Stimulated activated naive CD4-positive, alpha-beta T cell treated with Interleukin-2 at 50 U/mL for 16 hours (primary cell): ENCODE measurements at places on chromosomes 16 and 17.

DNA sequence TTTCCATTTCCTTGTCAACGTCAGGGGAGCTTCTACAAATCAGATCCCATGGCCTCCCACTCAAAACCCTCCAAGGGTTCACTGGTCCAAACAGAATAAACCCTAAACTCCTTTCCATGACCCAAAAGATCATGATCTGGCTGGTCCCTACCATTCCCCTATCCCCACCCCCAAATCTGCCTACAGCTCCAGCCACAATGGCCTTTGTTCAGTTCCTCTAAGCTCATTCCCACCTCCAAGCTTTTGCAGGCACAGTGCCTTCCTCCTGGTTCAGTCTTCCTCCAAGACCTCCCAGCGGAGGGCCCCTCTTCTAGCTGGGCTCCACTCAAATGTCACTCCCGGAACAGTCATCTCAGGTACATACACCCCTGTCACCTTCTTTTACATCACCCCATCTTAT lies 2.0 kb downstream of the GPRC5B start:
- no peak for DNase-seq

- DNase-seq, result no peak
These were observed 15.3 kb downstream of the TBCD start for GRCh38 chr17:82767041-82767754.

- DNase-seq, result no peak
These were observed 557.4 kb upstream of the ZFHX3 start for GRCh38 chr16:73605309-73605708.

GRCh38 chr17:78558181-78558850 lies 18.9 kb downstream of the DNAH17 start:
- no peak for DNase-seq

- no peak for DNase-seq
These were observed 519.8 kb downstream of the TMEM114 start for GRCh38 chr16:8070506-8070905.

DNA sequence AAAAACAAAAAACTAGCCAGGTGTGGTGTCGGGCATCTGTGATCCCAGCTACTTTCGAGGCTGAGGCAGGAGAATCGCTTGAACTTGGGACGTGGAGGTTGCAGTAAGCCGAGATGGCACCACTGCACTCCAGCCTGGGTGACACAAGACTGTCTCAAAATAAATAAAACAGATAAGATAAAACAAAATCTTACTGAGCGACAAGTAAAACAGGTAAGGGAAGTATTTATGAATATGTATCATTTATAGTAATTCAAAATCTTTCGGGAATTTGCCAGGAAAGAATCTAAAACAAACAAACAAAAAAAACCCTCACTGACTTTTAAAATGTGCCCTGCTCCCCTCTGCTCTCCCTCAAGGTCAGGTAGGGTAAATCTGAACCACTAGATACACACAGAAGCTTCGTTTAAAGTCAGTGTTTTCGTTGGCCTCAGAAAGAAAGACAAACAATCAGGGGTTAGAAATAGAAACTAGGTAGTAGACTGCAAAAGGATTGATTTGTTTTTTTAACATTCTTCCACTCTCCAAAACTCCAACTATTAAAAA lies 2.1 kb downstream of the PRPSAP1 start:
- DNase-seq, result no peak
